ENCODE measurements at places on chromosomes 2 and 18.

DNA sequence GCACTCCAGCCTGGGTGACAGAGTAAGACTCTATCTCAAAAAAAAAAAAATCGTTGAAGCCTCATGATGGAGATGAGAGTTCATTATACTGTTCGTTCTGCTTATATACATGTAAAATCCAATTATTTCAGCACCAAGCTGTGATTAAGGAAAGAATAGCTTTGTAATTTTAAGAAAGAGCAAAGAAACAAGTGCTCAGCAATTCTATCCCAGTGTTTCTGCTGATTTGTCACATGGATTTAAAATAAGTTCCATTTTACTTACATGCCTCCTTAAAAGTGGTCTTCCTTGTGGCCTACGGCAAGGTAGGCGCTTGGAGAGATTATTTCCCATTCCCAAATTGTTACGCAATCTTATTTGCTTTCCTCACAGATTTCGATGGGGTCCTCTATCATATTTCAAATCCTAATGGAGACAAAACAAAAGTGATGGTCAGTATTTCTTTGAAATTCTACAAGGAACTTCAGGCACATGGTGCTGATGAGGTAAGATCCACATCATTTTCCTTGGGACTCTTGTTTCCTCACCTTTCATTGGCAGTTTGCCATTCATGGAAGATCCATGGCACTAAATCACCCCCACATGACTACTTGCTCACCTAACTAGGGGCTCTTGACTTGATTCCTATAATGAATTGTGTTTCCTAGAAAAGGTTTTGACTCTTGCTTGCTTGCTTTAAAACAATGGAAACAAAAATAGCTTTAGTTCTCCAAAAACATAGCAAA lies 11.5 kb downstream of the ARPC2 start:
- DNase-seq, result no peak

DNA sequence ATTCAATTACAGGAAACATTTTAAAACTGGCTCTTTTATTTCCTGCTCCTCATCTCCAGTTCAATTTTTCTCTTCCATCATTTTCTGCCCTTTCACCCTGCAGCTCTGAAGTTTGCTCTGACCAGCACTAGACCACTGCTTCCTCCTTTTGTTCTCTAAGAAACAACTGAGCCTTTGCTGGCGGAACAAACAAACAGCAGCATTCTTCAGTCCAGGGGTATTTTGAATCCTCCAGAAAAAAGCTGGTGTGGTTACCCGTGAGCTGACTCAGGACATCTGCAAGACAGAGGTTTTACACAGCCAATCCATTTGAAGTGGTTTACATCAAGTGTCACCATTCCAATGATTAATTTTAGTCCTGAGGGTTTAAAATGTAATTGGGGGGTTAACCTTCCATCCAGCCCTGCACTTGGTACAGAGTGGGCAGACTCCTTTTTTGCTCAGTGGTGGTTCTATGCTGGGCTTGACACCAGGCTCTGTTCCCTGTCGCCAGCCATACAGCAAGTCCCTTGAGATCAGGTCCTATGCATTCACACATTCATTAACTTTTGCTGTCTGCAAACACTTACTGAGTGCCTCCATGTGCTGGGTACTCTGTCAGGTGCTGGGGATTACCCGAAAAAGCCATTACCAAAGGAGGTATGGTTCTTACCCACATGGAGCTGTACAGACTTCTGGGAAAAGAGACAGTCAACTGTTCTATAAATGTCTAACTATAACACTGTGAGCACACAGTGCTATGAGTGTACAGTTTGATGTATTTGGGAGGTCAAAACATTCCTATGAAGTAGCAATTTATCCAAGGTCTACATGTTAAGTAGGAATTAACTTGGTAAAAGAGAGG lies 909.4 kb upstream of the GYPC start:
- no peak for DNase-seq

DNA sequence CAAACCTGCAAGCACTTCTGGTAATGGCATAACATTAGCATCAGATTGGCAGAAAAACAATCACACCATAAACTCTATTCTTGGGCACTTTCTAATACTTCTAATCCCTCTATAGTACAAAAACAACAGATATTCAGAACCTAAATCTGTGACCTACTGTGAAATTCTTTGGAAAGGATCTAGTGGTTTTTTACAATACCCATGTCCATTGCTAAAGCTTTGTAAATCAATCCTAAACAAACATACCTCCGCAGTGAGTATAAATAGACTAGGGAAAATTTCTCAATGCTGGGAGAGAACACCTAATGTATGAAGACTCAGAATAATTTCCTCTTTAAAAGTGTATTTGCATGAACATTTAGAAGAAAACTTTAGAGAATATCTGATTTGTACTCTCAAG lies 1098.5 kb upstream of the DDX18 start:
- DNase-seq, result no peak

DNA sequence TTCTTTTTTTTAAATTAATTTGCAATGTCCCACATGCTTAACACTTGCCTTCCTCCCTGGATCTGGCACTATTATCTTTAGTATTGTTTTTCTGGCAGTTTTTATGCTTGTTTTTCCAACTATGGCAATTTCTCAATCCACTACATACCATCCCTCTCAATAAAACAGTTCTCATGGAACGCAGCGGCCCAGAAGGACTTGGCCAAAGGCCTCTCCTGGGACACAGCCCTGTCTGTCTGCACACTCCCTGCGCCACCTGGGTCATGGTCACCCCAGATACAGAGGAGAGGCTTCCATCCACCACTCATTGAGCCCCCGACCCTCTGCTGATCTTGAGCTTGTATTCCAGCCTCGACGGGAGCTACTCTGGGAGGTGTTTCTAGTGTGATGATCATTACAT lies 91.2 kb downstream of the TWIST2 start:
- no peak for DNase-seq

DNA sequence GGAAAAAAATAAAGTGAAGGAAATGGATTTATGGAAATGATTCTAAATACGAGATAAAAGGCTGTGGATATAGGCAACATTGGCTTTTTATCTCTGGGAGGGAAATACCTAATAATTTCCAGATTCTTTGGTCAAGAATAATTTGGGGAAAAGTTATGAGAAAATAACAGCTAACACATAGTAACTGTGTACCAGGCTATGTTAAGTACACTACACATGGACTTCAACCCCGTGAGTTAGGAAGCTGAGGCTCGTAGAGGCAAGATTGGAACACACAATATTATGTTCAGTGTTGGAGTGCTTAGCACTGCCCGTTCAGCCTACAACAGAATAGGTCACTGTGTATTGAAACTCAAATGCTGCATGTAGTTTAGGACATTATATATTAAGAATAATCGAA lies 34.3 kb upstream of the GPD2 start:
- no peak for DNase-seq

- no peak for DNase-seq
These were observed 16.5 kb downstream of the SEPTIN10 start for GRCh38 chr2:109597283-109597682.

DNA sequence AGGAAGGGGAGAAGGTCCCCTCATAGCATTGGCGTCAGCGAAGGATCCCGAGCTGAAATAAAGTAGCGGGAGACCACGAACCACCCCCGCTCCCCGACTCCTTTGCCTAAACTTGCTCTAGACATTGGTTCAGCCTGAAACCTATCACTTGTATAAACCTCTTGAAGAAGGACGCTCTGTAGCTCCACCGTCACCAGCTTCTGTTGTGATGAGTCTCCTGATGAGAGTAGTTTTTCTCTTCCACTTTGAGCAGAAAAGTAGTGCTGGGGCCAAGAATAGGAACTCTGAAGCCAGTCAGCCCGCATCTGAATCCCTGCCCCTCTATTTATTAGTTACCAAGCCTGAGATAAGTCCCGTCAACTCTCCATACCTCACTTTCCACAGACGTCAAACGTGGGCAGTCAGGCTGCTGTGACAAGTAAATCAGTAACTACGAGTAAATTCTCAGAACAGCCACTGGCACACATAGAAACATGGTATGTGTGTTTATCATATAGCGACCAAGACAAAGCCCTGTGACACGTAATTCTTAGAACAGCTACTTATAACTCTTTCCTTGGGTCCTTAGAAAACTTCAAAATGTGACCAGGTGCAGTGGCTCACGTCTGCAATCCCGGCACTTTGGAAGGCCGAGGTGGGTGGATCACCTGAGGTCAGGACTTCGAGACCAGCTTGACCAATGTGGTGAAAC lies 61.7 kb downstream of the CD226 start:
- no peak for DNase-seq

DNA sequence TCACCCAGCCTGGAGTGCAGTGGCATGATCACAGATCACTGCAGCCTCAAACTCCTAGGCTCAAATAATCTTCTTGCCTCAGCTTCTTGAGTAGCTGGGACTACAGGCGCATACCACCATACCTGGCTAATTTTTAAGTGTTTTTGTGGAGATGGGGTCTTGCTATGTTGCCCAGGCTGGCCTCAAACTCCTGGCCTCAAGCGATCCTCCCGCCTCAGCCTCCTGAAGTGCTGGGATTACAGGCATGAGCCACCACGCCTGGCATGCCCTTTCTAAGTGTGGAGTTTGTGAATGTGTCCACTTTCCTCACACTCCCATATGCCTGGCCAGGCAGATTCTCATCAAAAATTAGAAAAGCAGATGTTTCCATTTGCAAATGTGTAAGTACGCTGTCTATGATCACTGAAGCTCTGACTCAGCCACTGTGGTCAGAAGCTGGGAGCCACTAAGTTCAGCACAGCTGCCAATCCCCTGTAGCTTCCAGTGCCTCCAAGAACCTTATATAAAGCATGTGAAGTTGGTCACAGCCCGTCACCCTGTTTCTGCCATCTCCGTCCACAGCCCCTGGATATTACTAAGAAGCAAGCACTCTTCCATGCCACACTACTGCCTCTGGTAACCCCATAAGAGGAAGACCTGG lies 155.4 kb downstream of the FAM210A start:
- no peak for DNase-seq

DNA sequence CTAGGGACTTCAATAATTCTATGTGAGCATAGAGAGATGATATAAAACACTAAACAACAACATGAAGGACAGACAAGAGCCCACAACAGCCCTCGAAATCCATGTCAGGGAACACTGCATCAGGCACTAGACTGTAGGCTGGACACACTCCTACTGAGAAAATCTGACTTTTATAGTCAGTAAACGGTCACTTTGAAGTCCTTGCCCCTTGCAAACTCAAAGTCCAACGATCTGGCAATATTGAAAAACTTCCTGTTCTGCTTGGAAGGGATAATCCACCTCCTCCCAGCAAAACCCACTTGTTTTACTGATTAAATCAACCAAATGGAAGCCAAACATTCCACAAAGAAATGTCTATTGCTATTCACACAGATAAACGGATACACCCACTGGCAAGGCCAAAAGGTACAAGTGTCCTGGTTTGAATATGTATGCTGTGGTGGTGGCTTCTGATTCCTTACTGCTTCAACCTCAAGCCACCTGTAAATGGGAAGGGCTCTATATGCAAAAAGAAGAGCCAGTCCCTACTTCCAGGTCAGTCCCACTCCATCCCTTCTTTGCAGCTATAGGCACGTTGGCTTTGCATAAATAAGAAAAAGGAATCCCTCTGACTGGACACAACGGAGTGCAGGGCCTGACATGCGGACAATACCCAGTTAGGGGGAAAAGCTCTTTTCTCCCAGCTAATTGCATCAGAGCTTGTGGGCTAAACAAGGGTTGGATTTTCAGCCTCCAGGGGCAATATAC lies 56.6 kb downstream of the STK39 start:
- no peak for DNase-seq

DNA sequence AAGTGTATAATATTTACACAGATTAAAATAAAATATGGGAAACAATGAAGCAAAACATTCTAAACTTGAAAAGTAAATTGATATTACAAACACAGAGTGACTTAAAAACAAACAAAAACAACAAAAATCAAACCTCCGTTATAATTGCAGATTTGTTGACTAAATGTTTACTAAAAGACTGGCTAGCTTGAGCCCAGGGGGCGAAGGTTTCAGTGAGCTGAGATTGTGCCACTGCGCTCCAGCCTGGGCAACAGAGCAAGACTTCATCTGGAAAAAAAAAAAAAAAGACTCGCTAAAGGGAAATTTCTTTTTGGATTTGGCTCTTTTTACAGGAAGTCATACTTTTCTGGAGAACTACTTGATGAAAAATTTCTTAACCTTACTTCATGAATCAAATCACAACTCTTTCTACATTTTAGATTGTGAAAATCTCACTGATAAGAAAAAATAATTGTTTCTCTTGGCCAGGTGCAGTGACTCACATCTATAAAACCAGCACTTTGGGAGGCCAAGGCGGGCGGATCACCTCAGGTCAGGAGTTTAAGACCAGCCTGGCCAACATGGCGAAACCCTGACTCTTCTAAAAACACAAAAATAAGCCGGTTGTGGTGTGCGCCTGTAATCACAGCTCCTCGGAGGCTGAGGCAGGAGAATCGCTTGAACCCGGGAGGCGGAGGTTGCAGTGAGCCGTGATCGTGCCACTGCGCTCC lies 9.7 kb downstream of the TFPI start:
- DNase-seq, result no peak

GRCh38 chr2:229980431-229981184 lies 58.3 kb downstream of the FBXO36 start:
- no peak for DNase-seq

DNA sequence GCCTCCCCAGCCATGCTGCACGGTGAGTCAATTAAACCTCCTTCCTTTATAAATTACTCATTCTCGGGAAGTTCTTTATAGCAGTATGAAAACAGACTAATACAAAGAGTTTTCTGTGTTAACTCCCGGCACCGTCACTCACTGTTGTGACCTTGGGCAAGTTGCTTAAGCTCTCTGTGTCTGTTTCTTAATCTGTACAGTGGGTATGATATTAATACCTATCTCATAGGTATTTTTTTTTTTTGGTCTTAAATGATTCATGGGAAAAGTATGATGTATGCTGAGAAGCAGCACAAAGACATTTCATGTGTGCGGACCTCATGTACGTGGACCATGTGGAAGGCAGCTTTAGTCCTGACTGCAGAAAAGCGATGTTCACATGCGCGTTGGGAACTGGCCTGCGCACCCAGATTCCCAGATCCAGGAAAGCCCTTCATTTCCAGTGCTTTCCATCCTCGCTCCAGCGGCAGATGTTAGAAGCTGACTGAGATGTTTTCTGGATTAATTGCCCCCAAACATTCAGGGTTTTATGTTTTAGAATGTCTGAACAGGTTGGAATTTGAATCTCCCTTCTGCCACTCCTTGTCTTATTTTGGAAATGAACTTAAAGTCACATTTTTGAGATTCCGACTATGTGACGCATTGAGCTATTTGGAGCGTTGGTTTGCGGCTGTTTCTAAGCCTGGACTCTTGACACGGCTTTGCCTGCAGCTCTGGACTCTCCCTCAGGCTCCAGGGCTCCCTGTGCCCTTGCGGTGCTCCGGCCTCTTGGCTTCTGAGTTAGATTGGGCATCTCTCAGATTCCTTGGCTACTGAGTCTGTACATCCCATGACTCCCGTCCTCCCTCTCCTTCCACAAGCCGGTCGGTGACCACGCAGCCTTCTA lies 61.4 kb downstream of the SLC4A3 start:
- DNase-seq, result no peak
